ENCODE measurements at places on chromosomes 1 and 21.

DNA sequence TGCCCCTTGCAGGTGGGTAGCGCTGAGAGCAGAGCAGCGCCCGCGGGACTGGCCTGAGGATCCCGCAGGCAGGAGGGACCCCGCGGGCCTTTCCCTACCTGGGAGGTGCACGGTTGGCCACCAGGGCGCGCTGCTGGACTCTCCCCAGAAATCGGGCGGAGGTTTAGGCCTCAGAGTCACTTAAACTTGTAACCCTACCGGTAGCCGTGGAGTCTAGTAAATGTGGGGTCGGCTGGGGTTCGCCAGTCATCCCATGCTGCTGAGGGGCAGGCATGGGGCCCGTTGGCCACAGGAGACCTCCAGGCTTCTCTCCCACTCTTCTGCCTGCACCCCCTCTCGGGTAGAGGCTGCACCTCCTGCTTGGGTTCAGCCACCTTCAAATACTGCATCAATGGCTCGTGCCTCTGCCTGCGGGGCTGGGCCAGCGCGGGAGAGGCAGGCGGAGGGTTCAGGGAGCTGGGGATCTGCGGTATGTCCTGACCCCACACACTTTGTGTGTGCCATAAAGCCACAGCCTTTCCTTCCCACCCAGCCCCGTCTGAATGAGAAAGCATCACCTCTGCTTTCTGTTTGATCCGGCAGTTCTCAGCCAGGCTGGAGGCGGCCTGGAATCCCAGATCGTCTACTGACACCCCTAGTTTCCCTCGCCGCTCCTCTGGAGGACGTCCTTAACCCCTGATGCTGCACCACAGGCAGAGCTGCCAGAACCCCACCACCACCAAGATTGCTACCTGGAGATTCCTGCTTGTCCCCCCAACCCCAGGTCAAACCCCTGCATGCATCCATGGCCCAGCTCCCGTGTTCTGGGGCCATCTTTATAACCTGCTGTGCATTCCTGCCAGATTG is 12.3 kb upstream of the GSTM4 start:
- DNase-seq: peak; percentile 82

- no peak for DNase-seq
These were observed 64.7 kb upstream of the LRRC7 start for GRCh38 chr1:69502991-69503390.

- DNase-seq: no peak
These were observed 140.2 kb upstream of the RUNX1 start for GRCh38 chr21:35189077-35189863.

DNA sequence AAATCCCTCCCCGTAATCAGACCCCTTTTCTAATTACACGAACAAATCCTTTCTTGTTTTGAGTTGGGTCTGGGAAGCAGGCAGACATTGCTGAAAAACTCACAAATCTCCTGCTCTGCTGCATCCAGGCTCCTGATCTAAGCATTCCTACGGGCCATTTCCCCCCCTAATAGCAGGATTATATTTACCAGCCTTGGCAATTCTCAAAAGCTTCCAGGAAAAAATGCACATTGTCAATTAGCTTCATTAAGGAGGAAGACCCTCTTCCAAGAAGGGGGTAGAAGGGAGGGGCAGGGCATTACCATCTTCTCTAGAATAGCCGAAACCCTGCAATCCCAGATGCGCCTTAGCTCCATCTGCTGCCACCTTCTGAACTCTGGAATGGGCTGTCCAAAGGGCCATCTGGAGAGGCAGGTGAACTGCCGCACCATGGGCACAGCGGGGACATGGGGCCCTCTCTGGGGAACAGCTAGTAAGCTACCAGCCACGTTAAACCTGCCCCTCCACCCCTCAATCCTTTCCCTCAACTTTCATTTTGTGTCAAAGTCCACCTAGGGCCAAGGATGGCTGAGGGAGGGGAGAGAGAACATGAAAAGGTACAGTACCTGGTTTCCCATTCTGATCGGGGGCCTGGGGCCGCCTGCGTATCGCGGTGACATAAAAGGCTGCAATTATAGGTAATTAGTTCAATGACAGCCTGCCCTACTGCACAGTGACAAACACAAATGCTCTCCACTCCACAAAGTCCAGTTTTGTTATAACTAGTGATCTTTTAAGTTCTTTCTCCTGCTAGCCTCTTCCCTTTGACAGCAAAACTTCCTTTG is 56.8 kb downstream of the MRPL37 start:
- no peak for DNase-seq

DNA sequence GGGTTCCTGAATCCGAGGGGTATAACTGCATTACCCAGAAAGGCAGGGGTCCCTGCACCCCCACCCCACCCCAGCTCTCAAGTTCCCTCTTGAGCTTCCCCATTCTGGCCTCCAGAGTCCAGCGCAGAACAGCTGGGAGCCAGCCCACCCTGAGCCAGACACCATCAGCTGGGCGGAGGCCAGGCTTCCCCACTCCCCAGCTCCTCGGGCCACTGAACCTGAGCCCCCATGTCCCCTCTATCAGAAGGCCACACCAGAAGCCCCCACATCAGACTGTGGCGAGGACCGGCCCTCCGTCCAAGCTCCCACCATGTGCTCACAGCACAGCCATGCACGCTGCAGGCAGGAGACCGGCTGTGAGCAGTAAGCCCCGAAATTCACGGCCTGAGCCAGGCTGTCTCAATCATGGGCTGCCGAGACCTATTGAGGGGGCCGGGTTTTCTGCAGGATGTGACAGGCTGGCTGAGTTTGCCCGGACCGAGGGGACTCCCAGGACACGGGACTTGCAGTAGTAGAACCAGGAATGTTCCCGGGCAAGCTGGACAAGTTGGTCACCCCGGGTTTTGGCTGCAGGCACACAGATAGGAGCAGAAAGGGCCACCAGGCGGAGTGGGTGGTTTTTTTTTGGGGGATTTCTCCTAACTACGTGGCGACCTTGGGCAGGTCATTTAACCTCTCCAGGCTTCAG is 25.5 kb upstream of the TNFRSF1B start:
- DNase-seq: no peak

DNA sequence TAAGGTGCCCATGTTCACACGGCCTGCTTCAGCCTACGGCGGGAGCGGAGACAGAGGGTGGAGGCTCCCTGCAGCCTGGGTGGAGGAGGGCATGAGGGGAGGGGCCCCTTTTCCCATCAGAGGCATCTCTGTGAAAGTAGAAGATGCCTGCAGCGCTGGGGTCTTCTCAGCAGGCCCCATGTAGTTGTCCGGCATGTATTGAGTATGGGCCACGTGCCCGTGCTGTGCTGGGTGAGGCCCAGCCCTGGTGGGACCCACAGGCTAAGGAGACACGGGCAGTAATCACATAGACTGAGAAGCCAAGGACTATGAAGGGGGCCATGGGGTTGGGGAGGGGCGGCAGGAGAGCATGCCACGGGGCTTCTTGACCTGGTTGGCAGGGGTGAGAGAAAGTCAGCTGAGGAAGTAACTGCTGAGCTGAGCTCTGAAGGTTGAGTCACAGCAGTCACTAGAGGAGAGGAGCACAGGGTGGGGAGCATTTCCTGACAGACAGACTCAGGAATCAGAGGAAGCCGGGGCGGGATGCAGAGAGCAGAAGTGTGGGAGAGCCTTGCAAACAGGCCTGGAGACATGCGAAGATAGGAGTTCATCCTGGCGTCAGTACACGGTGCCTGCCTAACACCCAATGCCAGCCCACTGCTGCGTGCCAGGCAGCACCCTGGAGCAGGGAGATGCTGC is 21.6 kb downstream of the PSEN2 start:
- DNase-seq: no peak

DNA sequence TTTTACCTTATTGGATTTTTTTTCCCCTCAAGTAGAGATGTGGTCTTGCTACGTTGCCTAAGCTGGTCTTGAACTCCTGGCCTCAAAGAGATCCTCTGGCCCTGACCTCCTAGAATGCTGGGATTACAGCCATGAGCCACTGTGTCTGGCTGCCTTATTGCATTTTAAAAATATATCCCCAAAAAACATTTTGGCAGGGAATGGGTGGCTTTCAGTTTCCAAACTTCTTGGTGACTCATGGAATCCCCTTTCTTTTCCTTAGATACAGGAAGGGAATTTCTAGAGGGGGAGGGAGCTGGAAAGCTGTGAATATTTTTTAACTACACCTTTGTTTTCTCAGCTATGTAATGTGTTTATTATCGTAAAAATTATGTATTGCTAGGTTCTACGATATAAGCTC is 73.3 kb downstream of the SNRPE start:
- DNase-seq: no peak

- no peak for DNase-seq
These were observed 5.5 kb downstream of the GNG4 start for GRCh38 chr1:235643837-235644692.

DNA sequence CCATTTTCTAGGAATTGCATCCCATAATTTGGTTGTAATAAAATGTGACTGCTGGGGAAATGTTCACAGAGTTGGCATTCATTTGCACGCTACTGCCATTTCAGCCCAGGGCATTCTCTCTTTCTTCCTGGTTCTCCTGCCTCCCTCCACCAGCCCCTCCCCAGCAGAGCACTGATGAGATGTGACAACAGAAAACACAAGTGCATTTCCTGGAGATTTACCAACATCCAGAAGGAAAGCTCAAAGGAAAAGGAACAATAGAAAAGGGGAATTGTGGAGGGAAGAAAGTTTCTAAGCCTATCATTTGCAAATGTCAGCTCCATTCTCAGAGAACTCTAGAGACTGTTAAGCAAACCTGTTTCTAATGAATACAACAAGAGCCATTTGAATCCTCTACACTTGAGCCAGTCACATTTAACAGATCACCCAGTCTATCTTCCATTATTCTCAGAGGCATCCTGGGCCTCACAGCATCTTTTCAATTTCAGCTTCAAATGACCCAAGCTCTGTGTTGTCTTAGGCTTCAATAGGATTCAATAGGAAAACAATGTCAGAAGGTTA is 395.6 kb upstream of the PBX1 start:
- no peak for DNase-seq

DNA sequence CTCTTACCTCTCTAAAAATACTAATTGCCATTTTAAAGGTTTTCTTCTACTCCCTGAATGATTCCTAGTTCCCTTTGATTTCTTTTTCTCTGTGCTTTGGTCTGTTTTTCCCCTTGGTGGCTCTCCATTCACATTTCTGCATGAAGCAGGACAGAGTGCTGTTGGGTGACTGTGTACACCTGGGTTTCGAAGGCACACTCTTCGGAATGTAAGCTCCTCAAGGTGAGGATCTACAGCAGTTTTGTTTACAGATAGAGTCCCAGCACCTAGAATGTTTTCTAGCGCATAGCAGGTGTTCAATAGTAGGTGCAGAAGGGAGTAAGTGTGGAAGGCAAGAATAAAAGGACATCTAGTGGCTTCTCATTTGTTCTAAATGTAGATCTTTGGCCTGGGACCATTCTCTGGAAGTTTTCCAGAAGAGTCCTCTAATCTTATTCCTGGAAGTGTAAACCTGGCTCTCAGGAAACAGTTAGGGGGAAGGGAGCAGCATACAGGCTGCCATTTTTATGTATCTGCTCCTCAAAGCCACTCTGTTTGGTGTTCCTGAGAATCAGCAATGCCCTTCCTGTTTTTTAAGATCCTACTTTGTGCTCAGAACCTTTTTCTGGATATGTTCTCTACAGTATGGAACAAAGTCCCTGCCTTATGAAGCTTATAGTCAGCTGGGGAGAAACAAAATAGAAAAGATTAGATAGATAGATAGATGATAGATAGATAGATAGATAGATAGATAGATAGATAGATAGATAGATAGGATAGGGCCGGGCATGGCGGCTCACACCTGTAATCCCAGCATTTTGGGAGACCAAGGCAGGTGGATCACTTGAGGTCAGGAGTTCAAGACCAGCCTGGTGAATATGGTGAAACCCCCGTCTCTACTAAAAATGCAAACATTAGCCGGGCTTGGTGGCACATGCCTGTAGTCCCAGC is 22.8 kb upstream of the EFNA1 start:
- DNase-seq: no peak

GRCh38 chr1:78683079-78683478 is 33.4 kb downstream of the IFI44 start:
- no peak for DNase-seq

DNA sequence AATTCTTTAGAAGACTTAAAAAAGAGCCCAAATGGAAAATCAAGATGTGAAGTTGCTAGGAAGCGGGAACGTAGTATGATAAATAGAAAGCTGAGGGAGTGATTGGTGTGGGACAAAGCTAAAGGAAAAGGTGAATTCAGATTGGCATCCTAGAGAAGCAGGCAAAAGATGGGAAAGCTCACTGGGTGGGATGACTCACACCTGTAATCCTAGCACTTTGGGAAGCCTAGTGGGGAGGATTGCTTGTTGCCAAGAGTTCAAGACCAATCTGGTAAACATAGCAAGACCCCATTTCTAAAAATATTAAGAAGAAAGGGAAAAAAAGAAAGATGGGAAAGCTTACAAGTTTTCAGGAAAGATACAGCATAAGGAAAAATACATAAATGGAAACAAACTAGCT is 1.8 kb downstream of the MRPS21 start:
- DNase-seq: no peak

DNA sequence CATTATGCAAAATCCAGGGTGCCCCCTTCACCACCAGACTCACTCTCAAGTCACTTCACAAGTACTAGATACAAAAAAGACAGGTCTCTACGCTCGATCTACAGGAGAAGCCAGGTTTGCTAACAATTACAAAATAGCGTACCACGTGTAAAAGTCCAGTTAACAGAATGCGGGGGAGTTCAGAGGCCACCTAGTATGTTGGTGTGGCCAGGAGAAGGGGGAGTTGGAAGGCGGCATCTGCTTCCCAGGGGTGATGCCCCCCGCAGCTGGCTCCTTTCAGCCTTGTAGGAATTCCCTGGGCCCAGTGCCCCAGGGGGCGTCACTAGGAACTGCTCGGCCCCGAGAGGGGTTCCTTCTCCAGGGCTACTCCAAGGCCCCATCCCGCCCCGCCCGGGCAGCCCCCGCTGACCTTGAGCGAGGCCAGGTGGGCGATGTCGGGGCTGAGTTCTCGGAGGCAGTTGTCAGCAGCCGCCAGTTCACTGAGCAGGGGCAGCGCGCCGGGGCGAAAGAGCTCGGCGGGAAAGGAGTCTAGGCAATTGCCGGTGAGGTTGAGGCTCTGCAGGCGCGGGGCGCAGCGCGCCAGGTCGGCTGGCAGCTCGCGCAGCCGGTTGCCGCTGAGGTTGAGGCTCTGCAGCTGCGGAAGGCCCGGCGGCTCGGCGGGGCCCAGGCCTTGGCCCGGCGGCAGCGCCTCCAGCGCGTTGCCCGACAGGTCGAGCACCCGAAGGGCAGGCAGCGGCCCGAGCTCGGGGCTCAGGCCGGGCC is 664 bp downstream of the LRRC47 start:
- DNase-seq: no peak

DNA sequence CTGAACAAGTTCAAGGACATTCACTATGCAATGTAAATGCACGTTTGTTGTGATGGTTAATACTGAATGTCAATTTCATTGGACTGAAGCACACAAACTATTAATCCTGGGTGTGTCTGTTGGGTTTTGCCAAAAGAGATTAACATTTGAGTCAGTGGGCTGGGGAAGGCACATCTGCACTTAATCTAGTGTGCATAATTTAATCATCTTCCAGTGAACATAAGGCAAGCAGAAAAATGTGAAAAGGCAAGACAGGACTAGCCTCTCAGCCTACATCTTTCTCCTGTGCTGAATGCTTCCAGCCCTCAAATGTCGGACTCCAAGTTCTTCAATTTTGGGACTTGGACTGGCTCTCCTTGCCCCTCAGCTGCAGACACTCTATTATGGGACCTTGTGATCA is 40.1 kb downstream of the PRPF38A start:
- DNase-seq: no peak

Data from activated CD8-positive, alpha-beta memory T cell treated with anti-CD3 and anti-CD28 coated beads for 1 hour (primary cell).